Erythroblast (primary cell): ENCODE measurements at places on chromosomes 13 and 19.
A peak's percentile ranks its signal among the peaks of the same experiment; 100 is the strongest.

GRCh38 chr19:46386996-46387712 is 26.2 kb downstream of the CCDC8 start:
- DNase-seq: no peak

DNA sequence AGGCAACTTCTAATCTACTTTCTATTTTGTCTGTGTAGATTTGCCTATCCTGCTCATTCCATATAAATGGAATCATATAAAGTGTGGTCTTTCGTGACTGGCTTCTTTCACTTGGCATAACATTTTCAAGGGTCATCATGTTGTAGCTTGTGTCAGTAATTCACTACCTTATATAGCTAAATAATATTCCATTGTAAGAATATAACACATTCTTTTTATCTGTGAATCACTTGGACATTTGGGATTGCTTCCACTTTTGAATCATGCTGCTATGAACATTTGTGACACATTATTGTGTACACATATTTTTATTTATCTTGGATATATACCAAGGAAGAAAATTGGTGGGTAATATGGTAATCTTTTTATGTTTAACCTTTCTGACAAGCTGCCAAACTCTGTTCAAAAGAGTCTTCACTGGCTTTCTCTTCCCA is 89.0 kb upstream of the CSNK1A1L start:
- no peak for DNase-seq

DNA sequence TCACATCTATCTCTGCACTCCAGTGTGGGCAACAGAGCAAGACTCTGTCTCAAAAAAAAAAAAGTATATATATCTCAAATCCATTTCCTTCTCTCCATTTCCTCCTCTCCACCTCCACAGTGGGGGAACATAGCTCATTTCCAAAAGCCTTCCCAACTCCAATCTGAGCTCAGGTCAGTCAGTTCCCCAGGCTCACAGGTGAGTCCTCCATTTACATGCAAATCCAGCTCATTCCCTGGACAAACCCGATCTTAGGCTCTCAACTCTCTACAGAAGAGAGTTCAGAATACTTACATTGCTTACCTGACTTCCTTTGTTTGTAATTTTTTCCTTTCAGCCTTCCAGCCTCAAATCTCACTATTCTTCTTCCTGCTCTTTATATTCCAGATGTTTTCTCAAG is 518.3 kb downstream of the GPC6 start:
- DNase-seq: no peak

GRCh38 chr19:42140125-42140754 is 8.0 kb upstream of the POU2F2 start:
- peak; percentile 57 for DNase-seq

GRCh38 chr13:32976912-32977311 is 39.3 kb upstream of the KL start:
- DNase-seq: no peak

DNA sequence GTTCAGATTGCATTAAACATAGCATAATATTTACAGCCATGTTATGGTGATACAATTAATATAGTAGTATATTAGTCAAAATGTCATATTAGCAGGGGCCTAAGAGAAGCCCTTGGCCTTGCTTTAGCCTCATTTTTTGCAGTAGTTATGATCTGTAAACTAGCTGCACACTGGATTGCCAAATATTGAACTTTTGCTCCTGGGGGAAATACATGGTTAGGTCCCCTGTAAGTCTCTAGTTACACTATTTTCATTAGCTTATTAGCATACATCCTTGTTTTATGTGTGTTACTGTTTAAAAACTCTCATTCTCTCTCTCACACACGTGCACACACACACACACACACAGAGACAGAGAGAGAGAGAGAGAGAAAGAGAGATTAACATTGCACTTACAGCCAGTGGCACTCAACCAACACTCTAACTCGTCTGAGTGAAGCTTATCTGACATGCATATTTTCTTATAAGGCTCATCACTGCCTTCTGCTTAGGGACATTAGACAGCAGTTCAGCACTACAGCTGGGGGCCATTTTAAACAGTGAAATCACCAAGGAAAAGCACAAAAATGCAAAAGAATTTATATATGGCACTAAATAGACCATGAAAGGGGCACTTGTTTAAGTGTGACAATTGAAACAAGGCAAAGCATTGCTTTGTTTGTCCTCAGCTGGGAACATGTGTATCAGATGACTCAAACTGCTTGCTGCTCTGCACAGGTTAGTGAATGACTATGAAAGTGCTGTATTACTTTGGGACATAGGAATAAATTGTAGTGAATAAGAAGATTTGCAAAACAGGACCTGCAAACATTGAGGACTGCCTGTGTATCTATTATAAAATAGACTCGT is 278.7 kb downstream of the GPC6 start:
- no peak for DNase-seq

DNA sequence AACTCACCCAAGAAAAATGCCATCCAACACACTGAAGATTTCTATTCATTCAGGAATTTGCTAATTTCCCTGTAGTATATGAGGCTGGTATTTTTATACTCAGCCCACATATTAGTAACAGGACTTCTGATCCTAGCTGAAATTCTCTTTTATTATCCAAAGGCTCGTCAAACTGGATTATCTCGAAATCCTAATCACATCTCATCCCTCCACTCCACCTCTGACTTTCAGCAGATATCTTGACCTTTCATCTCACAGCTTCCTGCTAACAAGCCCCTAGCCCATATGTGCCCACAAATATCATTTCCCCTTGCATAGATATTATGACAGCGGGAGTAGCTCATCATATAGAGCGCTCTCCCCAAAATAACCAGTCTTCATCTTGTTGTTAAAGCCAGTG is 279.7 kb downstream of the FGF14 start:
- DNase-seq: no peak

DNA sequence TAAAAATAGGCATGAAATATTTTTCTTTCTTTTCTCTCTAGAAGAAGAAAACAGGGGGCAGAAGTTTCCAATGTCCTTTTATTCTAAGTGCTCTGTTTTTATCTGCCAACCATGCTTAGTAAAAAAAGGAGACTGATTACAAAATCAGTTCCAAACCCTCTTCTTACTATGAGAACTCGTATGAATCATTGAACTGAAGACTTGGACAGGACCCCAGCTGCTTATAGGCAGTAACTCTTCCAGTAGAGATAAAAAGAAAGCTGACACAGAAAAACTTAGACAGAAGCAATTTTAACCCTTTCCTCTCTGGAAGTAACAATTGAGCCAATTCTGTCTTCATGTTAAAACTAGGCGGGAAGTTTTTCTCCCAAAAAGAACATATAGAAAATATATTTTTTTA is 24.5 kb upstream of the FREM2 start:
- DNase-seq: no peak

DNA sequence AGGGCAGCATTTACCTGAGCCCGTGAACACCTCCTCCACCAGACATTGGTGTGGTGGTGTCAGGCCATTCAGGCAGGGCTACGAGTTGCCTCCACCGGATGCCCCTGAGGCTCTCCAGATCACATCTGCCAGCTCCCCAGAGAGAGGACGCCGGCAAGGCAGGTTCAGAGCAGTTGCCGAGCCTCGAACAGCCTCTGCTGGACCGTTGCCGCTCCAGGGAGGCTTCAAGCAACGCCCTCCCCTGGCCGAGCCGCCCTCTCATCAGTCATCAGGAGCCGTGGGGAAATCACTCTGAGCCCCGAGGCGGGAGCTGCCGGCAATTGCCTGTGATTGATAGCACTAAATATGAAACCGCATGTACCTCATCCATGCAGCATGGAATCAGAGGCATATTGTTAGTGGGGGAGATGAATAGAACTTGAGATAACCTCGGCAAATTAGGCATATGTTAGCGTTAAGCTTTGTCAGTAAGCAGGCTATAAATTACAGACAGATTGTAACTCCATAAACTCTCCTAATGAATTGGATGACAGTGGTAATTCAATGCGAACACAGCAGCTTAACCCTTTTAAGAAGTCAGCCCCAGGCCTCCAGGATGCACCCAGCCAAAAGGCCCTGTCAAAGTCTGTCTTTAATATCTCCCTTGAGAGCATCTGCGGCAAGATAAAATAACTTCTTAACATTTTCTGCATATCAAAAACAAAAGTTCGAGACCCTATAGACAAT is 29.8 kb upstream of the SPACA7 start:
- no peak for DNase-seq

DNA sequence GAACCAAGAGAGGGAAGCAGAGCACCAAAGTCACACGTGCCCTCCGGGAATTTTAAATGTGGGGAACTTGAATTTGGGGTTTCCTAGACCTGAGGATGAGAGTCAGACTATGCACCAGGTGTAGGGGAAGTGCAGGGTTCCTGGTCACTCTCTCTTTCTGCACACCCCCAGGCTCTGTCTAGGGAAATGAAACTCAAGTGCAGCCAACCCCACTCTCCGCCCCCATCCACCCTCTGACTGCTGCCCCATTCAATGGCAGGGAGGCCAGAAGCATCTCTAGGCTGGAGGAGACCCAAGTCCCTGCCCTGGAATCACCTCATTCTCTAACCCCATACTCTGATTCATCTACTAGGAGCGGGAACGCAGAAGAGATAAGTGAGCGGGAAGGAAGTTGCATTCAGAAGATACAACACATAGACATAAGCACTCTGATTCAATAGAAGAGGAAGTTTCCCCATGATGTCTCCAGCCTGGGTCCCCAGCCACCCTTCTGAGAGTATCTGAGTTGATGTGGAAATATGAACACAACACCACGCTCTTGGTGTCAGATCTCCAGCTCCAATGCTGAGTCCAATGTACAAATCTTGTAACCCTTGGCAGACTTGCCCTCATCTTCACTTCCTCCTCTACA is 4.7 kb upstream of the SIGLEC14 start:
- DNase-seq: no peak

- DNase-seq: no peak
Observed at GRCh38 chr13:54449922-54450321, 1421.3 kb downstream of the OLFM4 start.

DNA sequence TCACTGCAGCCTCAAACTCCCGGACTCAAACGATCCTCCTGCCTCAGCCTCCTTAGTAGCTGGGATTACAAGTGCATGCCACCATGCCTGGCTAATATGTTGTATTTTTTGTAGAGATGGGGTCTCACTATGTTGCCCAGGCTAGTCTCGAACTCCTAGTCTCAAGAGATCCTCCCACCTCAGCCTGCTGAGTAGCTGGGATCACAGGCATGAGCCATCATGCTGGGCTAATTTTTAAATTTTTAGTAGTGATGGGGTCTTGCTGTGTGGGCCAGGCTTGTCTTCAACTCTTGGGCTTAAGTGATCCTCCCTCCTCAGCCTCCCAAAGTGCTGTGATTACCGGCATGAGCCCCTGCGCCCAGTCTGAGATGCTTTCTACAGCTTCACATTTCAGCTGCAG is 15.3 kb downstream of the ATCAY start:
- no peak for DNase-seq

- DNase-seq: no peak
Observed at GRCh38 chr13:86000546-86000945, 201.3 kb upstream of the SLITRK6 start.

- DNase-seq: no peak
Observed at GRCh38 chr13:41552031-41552430, 94.7 kb downstream of the RGCC start.

DNA sequence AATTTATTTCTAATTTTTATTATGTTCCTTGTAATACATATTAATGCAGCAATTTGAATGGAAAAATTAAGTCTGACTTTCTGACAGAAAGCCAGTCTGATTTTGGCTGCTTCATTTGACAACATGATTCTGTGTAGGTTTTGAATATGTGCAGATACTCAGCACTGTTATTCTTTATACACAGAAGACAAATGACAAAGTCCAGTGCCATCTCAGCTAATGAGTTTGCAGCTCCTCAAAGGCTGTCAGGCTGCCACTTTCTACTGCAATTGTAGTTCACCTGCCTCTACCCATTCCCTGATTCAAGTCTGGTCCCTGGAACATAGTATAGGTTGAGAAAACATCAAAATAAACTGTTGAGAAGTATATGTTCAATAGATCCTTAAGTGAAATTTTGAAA is 2.9 kb upstream of the CHAMP1 start:
- DNase-seq: no peak

DNA sequence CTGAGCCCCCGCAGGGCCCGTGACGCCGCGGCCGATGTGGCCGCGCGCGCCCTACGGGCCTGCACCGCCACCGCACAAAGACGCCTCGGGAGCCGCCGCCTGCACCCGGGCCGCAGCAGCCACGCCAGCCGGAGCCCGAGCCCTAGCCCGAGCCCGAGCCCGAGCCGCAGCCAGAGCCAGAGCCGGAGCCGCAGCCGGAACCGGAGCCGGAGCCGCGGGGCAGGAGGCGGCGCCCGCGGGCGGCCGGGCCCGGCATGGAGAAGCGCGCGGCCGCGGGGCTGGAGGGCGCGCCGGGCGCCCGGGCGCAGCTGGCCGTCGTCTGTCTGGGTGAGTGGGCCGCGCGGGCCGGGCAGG is 379 bp downstream of the LRP3 start:
- DNase-seq: no peak

DNA sequence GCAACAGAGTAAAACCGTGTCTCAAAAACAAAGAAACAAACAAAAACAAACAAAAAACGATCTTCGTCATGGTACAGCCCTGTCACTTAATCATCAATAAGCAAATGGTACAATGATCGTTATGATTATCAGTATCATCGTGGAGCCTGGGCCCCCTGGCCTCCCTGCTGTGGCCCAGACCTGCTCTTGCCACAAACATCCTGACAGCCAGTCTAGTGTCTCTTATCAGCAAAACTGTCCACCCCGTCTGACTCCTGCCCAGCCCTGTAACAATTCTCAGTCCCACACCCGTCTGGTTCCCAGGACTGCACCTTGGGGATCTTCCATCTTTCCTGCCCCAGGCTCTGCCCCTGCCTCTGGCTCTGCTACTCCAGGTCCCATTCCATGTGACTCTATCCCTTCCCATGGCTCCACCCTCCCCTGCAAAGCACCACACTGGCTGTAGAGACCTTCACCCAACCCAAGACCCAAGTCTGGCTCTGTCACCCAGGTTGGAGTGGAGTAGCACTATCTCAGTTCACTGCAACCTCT is 5.7 kb downstream of the ZNF653 start:
- DNase-seq: peak; percentile 79

DNA sequence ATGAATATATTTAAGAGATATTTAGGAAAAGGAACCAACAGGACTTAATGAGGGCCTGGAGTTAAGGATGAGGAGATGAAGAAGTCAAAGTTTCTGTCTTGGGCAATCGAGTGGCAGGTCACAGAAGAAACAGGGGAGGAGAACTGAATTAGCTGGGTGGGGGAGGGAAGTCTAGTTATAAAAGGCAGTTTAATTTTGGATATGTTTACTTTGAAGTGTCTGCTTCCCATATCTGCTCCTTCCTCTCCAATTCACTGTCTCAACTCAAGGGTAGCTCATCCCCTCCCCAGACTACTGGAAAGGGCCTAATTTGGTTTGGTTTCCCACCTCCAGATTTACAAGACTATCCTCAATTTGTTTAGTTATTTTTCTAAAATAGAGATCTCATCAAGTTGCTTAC is 195.9 kb downstream of the VWA8 start:
- no peak for DNase-seq

DNA sequence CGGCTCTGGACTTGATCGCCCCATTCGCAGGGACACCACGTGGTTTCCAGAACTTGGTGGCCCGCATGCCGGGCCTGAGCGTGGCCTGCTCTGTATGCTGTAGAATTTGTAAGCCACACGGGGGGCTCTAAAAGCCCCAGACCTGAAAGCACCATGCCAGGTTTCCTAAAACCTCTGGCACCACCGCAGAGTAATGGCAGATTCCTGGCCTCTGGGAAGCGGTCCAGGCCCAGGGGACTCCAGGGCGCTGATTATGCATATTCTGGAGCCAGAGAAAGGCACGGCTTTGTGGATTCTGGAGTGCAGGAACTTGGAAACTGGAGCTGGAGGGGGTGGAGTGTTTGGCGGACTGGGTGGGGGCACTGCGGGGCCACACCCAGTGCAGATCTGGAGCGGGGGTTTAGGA is 3.7 kb downstream of the FTL start:
- DNase-seq: no peak

GRCh38 chr13:39900106-39900750 is 244.8 kb downstream of the COG6 start:
- no peak for DNase-seq
